Prostate gland (tissue), 2 donors: ENCODE measurements at places on chromosomes 6 and 20. TPM values are rescaled to one million over a fixed set of nuclear protein-coding genes. Genes with fewer than 3 reads are reported as not detected.

The EFHC1 gene
- total RNA-seq: 19.4 TPM

DNA sequence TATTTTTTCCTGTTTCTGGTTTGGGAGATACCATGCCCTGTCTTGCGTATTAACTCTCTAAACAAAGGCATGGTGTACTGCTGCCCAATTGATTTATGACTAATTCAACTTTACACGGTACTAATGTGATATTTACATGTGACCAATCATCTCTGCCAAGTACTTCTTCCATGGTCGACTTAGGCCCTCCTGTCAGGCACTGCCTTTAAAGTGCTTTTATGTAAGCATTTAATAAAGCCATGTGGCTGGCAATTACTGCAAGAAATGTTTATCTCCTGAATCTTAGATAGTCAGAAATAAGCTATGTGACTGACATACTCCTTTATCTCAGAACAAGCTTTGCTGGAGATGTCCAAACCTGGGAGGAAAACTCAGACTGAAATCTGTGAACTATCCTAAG, 323.4 kb downstream of the BTBD3 start:
- no peaks in the 10 kb centered on the region for H3K36me3 ChIP-seq
- peak; percentile 36 for DNase-seq
- no peaks in the 10 kb centered on the region for H3K4me1 ChIP-seq
- H3K27me3 ChIP-seq: no peaks in the 10 kb centered on the region
- H3K4me3 ChIP-seq: no peak overlapping the region
- no peak overlapping the region for H3K27ac ChIP-seq

GRCh38 chr6:155418017-155418761, 37.5 kb downstream of the NOX3 start:
- no peaks in the 10 kb centered on the region for H3K27me3 ChIP-seq
- H3K4me1 ChIP-seq: no peaks in the 10 kb centered on the region

The TNXB gene
- total RNA-seq: 18.5 TPM

- no peak overlapping the region for H3K27ac ChIP-seq
- H3K27me3 ChIP-seq: no peaks in the 10 kb centered on the region
- H3K36me3 ChIP-seq: no peaks in the 10 kb centered on the region
- H3K4me3 ChIP-seq: no peak overlapping the region
- DNase-seq: no peak
Observed at GRCh38 chr6:38152620-38153019, 333.1 kb downstream of the ZFAND3 start.

- H3K4me3 ChIP-seq: no peak overlapping the region
- H3K36me3 ChIP-seq: no peaks in the 10 kb centered on the region
- DNase-seq: no peak
Observed at GRCh38 chr6:84422380-84422968, 195.0 kb upstream of the CEP162 start.

The HRH3 gene
- 0.18 TPM for total RNA-seq

- H3K4me1 ChIP-seq: no peaks in the 10 kb centered on the region
- H3K4me3 ChIP-seq: no peak overlapping the region
- no peaks in the 10 kb centered on the region for H3K27me3 ChIP-seq
- DNase-seq: no peak
- H3K27ac ChIP-seq: no peak overlapping the region
- H3K36me3 ChIP-seq: no peaks in the 10 kb centered on the region
Observed at GRCh38 chr6:132458887-132459604, 53.9 kb downstream of the STX7 start.

DNA sequence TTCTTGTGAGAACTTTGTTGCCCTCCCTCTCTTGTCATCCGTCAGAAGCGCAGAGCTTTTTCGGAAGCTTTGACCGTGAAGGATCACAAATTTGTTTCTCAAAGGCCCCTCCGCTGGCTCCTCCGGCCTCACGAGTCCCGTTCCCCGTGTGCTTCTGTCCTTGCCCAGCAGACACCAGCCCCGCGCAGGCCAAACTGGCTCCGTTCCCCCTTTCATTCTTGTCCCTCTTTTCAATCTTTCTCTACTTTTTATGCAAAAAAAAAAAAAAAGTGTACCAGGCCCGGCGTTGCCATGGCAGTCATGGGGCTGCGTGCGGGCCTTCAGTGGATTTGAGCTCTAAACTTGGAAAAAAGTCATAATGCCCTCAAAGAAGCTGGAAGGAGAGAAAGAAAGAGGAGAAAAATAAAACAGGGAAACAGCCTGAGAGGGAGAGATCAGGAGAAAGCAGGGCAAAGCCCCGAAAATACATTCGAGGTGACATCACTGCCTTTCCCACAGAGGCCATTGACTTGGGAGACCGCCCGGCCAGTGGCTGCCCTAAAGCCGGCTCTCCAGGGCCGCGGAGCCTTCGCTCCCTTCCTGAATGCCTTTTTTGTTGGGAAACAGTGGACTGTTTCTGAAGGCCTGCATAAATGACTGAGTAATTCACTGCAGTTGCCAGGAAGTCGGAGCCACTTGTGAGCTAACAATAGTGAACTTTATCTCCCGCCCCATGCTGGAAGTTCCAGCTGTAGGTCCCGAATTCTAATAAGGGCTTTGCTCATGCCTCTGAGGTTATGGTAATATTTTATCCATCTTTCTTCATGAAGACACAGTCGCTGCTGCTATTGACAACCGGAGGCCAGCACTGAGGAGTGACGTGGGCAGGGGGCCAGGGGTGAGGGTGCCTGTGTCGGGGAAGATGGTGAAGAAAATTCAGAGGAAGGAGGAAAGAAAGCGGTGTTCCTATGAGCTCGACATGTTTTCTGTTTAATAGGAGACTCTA, 670.9 kb downstream of the QKI start:
- no peak overlapping the region for H3K4me3 ChIP-seq
- no peak for DNase-seq
- H3K27me3 ChIP-seq: no peaks in the 10 kb centered on the region
- H3K27ac ChIP-seq: no peak overlapping the region

GRCh38 chr6:41577356-41578216, 31.4 kb downstream of the FOXP4 start:
- peak overlapping the region; percentile 71 for H3K27ac ChIP-seq
- H3K4me3 ChIP-seq: no peak overlapping the region
- H3K4me1 ChIP-seq: peaks cover 15% of the 10 kb centered on the region
- H3K27me3 ChIP-seq: no peaks in the 10 kb centered on the region
- no peaks in the 10 kb centered on the region for H3K36me3 ChIP-seq
- peak; percentile 85 for DNase-seq

The NNAT gene
- 4.3 TPM for total RNA-seq

The RNF146 gene
- 30.5 TPM for total RNA-seq

GRCh38 chr6:106383573-106383972, 23.1 kb downstream of the CRYBG1 start:
- no peak overlapping the region for H3K4me3 ChIP-seq
- H3K27me3 ChIP-seq: no peaks in the 10 kb centered on the region
- no peak overlapping the region for H3K27ac ChIP-seq
- no peak for DNase-seq

The KCNG1 gene
- total RNA-seq: 6.8 TPM

DNA sequence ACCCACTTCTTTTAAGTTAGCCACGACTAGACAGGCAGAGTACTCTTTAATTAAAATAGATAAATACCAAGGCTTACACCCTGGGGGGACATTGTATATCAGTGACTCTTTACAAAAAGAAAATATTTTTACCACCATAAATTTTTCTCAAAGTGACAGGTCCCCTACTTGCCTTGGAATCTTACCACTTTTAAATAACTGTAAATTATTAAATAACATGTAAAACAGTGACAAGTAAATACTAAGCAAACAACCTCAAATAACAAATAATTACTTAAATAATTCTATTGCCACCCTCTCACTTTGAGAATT, 116.3 kb downstream of the OGFRL1 start:
- H3K4me1 ChIP-seq: no peaks in the 10 kb centered on the region
- no peak overlapping the region for H3K4me3 ChIP-seq
- DNase-seq: no peak
- no peaks in the 10 kb centered on the region for H3K27me3 ChIP-seq
- peak overlapping the region; percentile 45 for H3K27ac ChIP-seq
- H3K36me3 ChIP-seq: no peaks in the 10 kb centered on the region

DNA sequence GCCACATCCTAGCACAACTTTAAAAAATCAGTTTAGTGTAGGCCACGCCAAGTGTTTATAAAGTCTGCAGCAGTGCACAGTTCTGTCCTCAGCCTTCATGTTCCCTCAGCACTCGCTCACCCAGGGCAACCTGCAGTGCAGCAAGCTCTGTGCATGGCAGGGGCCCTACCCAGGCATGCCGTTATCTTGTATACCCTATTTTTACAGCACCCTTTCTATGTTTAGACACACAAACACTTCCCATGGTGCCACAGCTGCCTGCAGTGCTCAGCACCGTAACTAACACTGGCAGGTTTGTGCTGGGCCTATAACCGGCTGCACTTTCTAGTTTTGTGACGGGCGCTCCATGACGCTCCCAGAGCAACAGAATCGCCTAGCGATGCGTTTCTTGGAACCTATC, 43.8 kb downstream of the ZBTB46 start:
- H3K27me3 ChIP-seq: no peaks in the 10 kb centered on the region
- DNase-seq: no peak
- no peak overlapping the region for H3K27ac ChIP-seq
- H3K36me3 ChIP-seq: no peaks in the 10 kb centered on the region

The SLC32A1 gene
- not detected for total RNA-seq

- no peaks in the 10 kb centered on the region for H3K27me3 ChIP-seq
- H3K4me3 ChIP-seq: no peak overlapping the region
- no peak for DNase-seq
- no peaks in the 10 kb centered on the region for H3K36me3 ChIP-seq
- no peak overlapping the region for H3K27ac ChIP-seq
Observed at GRCh38 chr20:53693262-53693871, 99.7 kb upstream of the ZNF217 start.

The ADGRF1 gene
- total RNA-seq: 5.6 TPM

- no peak for DNase-seq
- H3K4me3 ChIP-seq: no peak overlapping the region
- no peaks in the 10 kb centered on the region for H3K36me3 ChIP-seq
- no peaks in the 10 kb centered on the region for H3K27me3 ChIP-seq
- H3K27ac ChIP-seq: no peak overlapping the region
- no peaks in the 10 kb centered on the region for H3K4me1 ChIP-seq
Observed at GRCh38 chr6:135310291-135310690, 129.2 kb downstream of the MYB start.

The VSTM2L gene
- total RNA-seq: 31.3 TPM

The BTBD9 gene
- total RNA-seq: 11.2 TPM

The TTK gene
- 16.4 TPM for total RNA-seq

The IRF4 gene
- 1.6 TPM for total RNA-seq

The GPX5 gene
- not detected for total RNA-seq

GRCh38 chr20:58956078-58956477, 25.0 kb upstream of the NELFCD start:
- H3K4me3 ChIP-seq: no peak overlapping the region
- no peaks in the 10 kb centered on the region for H3K4me1 ChIP-seq
- DNase-seq: no peak
- no peaks in the 10 kb centered on the region for H3K27me3 ChIP-seq
- H3K27ac ChIP-seq: no peak overlapping the region
- no peaks in the 10 kb centered on the region for H3K36me3 ChIP-seq

DNA sequence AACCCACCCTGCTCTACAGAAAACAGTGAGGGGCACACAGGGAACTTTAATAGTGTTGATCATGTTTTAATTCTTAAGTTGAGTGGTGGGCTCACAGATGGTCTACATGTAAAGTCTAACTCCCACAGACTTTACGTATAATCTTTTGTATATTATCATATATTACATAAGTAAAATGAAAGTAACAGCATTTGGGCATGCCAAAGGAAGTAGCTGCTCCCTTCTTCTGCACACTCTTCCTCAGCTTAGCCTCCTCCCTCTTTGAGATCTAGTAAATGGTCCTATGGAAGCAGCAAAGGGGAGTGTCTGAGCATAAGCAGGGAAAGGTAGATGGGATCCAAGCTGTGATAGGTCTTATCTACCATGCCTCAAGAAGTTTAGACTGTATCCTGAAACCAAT, 11.2 kb downstream of the MED20 start:
- DNase-seq: no peak
- H3K4me3 ChIP-seq: no peak overlapping the region
- no peaks in the 10 kb centered on the region for H3K36me3 ChIP-seq
- H3K4me1 ChIP-seq: no peaks in the 10 kb centered on the region

DNA sequence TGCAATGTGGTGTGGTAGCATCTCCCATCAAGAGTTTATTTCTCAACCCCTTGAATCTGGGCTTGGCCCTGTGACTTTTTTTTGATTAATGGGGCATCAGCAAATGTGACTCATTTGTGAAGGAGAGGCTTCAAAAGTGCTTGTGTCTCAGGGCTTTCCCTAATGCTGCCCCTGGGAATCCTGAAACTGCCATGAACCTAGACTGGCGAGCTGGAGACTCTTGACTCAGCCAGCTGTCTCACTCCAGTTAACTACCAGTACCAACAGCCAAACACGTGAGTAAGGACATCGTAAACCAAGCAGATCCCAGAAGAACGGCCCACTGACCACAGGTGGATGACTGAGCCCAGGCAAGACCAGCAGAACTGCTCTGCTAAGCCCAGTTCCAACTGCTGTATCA, 72.8 kb upstream of the ADTRP start:
- no peak for DNase-seq
- H3K36me3 ChIP-seq: no peaks in the 10 kb centered on the region
- H3K27ac ChIP-seq: no peak overlapping the region
- no peaks in the 10 kb centered on the region for H3K27me3 ChIP-seq
- H3K4me1 ChIP-seq: no peaks in the 10 kb centered on the region
- H3K4me3 ChIP-seq: no peak overlapping the region

The MAS1 gene
- total RNA-seq: not detected

GRCh38 chr20:38714308-38714707, 10.0 kb upstream of the SLC32A1 start:
- no peaks in the 10 kb centered on the region for H3K36me3 ChIP-seq
- peaks cover 2% of the 10 kb centered on the region for H3K27me3 ChIP-seq
- H3K4me3 ChIP-seq: no peak overlapping the region

The C20orf202 gene
- not detected for total RNA-seq

The PTCHD4 gene
- 1.1 TPM for total RNA-seq

- H3K27me3 ChIP-seq: no peaks in the 10 kb centered on the region
- no peaks in the 10 kb centered on the region for H3K36me3 ChIP-seq
- H3K4me1 ChIP-seq: no peaks in the 10 kb centered on the region
- no peak for DNase-seq
- H3K27ac ChIP-seq: no peak overlapping the region
Observed at GRCh38 chr6:22880686-22881433, 311.5 kb downstream of the HDGFL1 start.

DNA sequence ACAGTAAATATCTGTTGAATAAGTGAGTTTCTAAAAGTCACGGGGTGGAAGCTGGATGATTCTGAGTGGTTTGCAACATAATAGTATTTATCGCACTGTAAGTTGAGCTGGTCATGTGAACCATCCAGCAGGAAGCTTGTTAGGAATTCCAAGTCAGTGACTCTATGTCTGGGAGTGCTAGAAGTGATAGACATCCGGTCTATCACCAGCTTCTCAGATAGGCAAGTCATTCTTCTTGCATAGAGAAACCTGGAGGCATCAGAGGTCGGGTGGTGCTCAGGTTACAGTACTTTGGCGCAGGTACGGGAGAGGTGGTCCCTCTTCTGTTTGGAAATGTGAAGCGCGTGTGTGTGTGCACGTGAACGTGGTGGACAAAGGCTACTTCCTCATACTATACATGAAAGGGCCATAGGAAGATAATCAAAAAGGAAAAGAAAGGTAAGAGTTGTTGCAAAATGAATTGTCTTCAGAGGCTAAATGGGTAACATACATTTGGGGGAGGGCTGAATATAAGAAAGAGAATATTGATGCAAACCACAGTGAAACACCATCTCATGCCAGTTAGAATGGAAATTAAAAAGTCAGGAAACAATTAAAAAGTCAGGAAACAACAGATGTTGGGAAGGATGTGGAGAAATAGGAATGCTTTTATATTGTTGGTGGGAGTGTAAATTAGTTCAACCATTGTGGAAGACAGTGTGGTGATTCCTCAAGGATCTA, 299.3 kb upstream of the ZFP64 start:
- H3K36me3 ChIP-seq: no peaks in the 10 kb centered on the region
- no peak overlapping the region for H3K27ac ChIP-seq
- no peaks in the 10 kb centered on the region for H3K4me1 ChIP-seq
- H3K4me3 ChIP-seq: no peak overlapping the region

The IPCEF1 gene
- 6.1 TPM for total RNA-seq

The NRSN1 gene
- total RNA-seq: 0.45 TPM

The MDN1 gene
- 26.2 TPM for total RNA-seq
